ENCODE measurements at places on chromosomes 1 and 21.

GRCh38 chr1:246404078-246404477 is 103.0 kb downstream of the SMYD3 start:
- no peak for DNase-seq

- no peak for DNase-seq
Measured at GRCh38 chr1:207763972-207764371, 12.1 kb downstream of the CD46 start.

- DNase-seq, result no peak
Measured at GRCh38 chr1:88916883-88917282, 25.5 kb upstream of the GTF2B start.

DNA sequence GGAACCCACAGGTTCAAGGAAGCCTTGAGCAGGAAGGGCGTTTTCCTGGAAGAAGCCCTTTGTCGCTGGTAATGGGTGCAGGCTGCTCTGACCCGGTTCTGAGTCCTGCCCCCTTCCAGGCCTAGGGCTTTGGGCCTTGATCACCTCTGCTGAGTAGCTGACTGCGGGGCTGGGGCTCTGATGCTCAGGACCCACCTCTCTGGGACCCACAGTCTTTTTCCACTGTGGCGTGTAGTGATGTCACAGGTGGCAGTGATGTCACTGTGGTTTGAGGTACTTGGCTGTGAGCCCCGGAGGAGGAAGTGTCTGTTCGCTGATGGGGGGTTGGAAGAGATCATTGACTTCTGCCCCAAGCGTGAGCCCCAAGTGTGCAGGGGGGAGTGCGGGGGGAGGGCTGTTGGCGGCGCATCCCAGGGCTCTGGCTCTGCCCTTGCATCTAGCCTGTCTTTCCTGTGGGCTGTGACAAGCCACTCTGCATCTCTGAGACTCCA is 6.9 kb downstream of the TNFRSF1B start:
- peak; percentile 86 for DNase-seq

- DNase-seq, result no peak
Measured at GRCh38 chr1:239912471-239912870, 179.2 kb upstream of the FMN2 start.

DNA sequence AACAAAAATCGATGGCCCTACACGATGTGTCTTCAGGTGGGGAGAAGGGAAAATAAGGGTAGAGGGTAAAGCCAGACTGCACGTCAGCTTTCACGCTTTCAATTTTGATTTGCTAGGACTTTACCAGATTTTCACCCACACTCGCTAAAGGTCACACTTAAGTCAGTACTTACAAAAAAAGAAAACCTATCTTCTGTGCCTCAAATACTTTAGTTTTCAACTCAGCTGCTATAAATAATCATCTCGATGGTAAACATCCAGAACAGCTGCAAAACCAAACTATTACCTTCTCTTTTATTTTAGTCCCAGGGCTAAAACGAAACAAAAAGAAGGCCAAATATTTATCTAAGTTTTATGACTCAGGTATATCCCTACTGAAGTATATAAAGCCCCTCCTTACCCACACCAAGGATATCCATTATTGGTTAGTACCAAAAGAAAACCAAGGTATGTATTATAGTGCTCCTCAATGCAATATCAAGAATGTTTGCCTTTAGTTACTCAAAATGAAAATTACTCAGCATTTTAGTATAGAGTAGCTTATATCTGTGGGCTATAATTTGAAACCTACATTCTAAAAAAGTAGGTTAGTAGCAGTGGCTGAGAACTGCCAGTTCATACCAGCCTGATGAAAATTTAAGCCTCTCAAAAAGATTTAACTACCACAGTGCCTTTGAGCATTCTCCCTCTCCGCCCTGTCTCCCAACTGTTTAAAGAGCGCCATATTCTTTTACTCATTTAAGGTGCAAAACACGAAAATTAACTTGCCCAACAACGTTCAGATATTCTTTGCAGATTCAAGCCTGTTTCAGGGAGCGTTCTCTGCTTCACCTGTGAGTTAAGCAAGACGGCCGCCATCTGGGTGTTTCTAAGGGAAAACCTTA is 1.5 kb downstream of the CSDE1 start:
- DNase-seq, result no peak

- DNase-seq, result no peak
Measured at GRCh38 chr1:232810856-232811255, 5.6 kb downstream of the MAP10 start.

GRCh38 chr1:48396208-48396607 is 75.8 kb downstream of the SPATA6 start:
- no peak for DNase-seq

GRCh38 chr1:10823000-10823401 is 26.6 kb upstream of the CASZ1 start:
- DNase-seq, result no peak

DNA sequence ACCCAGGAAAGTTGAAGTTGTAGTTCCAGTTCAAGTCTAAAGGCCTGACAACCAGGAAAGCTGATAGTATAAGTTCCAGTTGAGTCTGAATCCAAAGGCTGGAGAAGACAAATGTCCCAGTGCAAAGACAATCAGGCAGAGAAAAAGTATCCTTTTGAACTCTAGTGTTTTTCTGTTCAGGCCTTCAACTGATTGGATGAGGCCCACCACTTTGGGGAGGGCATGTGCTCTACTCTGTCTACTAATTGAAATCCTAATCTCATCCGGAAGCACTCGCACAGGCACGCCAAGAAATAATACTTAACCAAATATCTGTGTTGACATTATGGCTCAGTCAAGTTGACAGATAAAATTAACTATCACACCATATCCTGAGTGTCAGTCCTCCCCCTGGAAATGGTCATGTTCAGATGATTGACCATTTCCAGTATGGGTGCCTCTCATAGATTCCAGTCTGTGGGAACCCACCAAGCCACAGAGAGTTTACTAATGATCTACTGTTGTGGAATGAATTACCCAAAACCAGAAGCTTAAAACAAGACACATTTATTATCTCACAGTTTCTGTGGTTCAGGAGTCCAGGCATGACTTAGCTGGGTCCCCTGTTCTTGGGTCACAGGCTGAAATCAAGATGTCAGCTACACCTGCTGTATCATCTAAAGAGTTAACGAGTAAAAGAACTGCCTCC is 296.3 kb upstream of the ZP4 start:
- no peak for DNase-seq

DNA sequence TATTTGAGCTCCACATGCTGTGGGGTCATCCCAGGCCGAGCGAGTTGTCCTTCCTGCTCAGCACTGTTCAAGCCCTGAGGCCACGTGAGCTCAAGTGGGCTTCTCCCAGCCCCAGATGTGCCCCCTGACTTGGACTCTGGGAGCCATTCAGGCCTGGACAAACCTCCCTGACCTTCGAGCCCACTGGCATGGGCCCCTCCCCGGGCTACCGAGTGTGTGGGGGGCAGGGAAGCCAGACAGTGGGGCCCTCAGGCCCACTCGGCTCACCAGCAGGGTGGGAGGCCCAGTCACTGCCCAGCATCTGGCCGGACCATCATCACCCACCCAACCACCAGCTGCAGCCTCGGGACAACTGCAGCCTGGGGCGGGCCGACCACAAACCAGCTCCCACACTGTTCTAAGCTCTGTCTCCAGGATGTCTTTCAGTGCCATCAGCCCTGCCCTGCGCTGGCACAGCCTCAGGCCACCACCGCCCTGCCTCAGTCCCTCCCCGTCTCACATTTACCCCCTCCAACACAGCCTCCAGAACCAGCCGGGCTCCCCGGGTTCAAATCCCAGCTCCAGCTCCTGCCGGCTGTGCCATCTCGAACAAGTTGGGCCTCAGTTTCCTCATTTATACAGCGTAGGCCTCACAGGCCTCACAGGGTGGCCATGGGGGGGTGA is 20.9 kb upstream of the PLEKHG5 start:
- no peak for DNase-seq

DNA sequence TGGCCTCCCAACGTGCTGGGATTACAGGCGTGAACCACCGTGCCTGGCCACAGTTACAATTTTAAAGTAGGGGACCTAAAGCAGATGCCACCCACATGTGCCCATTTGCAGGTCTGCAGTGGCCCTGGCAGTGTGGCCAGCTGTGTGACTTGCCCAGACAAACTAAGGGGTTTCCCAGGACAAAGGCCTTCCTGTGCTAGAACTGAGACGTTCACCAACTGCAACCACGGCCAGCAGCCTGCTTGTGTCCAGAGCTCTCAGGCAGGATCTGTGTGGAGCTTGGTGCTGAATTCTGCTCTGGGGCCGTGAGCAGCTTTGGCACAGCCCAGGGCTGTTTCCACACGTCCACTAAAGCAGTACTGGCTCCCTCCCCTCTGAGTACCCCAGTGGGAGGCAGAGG is 10.6 kb upstream of the PTTG1IP start:
- no peak for DNase-seq

DNA sequence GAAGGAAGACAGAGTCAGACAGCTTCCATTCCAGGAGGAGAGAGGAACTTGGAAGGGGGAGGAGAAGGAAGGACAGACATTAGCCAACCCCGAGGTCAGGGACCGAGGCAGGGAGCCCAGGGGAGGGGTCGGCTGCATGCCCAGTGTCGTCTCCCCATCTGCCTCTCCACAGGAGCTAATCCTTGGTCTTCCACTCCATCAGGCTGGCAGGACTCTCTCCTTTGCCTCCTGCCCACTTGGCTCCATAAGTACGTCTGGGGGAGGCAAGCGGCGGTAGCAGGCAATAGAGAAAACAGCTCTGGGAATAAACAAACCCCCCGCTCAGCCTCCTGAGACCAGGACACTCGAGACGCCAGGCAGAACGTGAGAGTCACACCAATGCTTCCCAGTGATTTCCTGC is 71.3 kb downstream of the GRIK3 start:
- DNase-seq, result no peak

GRCh38 chr1:58933599-58933926 is 149.7 kb upstream of the JUN start:
- no peak for DNase-seq

GRCh38 chr1:226772446-226773139 is 33.5 kb upstream of the ITPKB start:
- DNase-seq, result no peak

DNA sequence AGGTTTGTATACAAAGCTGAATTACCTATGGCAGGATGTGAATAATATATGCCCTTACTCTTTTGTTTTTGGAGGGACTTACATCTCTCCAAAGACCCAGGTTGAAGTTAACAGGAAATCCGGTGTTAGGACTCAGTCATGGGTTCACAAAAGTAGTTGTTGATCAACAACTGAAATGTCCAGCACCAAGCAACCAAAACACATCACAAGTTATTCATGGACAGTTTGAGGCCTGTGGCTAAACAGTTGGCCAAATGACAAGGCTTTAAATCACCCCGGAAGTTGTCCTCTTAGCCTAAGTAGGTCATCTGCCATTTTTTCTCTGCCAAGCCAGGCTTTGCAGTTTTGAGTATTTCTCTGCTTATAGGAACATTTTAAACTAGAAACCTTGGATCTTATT is 89.9 kb downstream of the CD247 start:
- no peak for DNase-seq

GRCh38 chr1:61976566-61976965 is 218.1 kb upstream of the L1TD1 start:
- DNase-seq, result no peak

DNA sequence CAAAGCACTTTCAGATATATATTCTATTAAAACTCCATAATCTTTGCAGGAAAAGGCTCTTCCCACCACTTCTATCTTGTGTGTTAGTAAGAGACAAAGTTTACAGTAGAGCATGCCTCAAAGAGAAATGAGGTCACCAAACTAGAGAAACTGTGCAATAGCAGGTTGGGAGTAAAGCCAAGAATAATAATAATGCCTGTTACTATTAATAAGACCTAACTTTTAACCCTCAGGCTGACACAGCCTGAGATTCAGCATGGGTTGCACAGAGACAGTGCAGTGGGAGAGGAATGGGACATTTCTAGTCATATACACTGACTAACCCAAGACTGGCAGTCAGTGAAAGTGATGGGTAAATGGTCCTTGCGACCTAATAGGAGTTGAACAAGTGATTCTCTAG is 320.2 kb upstream of the NFIA start:
- DNase-seq, result no peak

DNA sequence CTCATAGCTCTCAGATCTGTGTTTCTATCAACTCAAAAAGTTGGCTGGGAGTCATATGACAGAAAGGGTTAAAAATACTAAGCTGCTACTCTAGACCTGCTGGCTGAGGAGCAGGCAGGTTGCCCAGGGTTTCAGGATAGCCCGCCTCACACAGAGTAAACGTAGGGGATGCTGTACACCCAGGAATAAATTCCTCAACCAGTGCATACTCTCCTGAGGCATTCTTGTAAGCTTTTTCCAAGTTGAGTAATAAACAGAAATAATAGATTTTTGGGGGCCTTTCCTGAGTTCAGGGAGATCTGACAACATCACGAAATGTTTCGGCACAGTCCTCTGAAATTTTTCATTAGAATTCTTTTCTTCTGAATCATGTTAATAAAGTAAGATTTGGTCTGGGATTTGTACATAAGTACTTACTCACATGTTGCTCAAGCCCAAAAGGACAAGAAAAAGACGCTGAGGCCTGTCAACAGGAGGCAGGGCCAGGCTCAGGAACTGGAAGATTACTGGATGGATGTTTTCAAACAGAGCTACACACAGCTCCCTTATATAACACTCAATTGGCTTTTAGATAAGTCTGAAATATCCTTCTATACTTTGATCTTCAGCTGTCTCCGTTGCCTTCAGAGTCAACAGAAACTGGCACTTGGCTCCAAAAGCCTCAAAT is 41.0 kb downstream of the TGFBR3 start:
- no peak for DNase-seq

- no peak for DNase-seq
Measured at GRCh38 chr21:46005481-46005881, 23.9 kb downstream of the COL6A1 start.

DNA sequence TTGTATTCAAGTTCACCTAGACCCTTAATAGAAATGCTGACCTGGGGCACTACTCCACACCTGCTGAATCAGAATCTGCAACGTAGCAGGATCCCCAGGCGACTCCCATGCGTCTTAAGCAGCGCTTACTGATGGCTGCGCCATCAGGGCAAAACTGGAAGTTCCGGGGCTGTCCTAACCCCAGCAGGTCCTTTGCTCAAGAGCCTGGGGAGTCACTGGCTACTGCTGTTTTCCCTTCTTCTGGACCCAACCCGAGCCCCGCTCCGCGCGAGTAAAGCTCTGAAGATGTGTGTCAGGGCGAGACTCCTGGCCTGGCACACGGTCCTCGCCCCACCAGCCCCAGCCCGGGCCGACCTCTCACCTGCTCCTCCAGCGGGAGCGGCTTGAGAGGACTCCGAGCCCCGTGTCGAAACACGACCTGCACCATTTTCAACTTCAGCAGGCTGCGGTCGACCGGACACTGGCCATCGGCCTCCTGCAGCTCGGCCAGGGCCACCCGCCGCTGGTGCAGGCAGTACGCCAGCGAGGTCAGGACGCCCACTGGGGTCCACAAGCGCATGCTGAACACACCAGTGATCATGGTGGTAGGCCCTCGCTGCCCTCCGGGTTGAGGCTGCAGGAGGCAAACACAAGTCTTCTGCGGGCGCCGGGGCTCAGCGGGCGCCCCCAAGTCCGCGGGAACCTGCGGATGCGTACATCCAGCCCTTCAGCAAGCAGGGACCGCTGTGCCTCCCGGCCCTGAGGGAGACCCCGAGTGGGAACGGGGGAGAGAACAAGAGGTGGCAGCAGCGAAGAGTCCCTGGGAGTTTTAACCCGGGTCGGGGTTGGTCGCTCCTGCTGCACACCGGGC is 630 bp downstream of the ACP6 start:
- no peak for DNase-seq

GRCh38 chr1:51716746-51717145 is 99.9 kb downstream of the OSBPL9 start:
- DNase-seq, result no peak

- no peak for DNase-seq
Measured at GRCh38 chr1:41020654-41021053, 871 bp downstream of the SLFNL1 start.
